Stimulated activated CD8-positive, alpha-beta memory T cell treated with anti-CD3 and anti-CD28 coated beads, Interleukin-4, amount 100 ng/mL, for 1 hour (primary cell): ENCODE measurements at places on chromosomes 4 and X.

DNA sequence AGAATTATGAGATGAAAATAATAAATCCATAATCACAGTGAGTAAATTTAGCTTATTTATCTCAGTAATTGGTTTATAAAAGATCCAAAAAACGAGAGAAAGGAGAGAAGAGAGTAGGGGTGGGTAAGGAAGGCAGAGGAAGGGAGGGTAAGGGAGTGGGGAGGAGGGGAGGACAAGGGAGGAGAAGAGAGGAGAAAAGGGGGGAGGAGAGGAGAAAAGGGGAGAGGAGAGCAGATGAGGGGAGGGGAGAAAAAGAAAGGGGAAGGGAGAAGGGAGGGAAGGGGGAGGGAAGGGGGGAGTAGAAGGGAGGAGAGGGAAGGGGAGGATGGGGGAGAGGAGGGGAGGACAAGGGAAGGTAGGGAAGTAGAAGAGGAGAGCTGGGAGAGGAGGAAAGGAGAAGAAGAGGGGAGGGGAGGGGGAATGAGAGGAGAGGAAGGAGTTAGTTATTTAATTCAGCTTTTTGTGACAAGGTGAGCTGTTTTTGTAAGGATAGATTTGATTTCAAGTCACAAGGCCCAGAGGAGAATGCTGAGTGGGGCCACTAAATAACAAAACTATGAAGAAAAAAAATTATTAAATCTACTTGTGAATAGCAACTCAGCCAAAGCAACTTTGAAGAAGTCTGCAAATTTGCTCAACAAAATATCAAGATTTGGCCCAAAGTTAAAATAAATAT is 454.3 kb downstream of the ARAP2 start:
- no peak for DNase-seq

GRCh38 chr4:146439999-146440398 is 81.7 kb downstream of the SLC10A7 start:
- DNase-seq: no peak

DNA sequence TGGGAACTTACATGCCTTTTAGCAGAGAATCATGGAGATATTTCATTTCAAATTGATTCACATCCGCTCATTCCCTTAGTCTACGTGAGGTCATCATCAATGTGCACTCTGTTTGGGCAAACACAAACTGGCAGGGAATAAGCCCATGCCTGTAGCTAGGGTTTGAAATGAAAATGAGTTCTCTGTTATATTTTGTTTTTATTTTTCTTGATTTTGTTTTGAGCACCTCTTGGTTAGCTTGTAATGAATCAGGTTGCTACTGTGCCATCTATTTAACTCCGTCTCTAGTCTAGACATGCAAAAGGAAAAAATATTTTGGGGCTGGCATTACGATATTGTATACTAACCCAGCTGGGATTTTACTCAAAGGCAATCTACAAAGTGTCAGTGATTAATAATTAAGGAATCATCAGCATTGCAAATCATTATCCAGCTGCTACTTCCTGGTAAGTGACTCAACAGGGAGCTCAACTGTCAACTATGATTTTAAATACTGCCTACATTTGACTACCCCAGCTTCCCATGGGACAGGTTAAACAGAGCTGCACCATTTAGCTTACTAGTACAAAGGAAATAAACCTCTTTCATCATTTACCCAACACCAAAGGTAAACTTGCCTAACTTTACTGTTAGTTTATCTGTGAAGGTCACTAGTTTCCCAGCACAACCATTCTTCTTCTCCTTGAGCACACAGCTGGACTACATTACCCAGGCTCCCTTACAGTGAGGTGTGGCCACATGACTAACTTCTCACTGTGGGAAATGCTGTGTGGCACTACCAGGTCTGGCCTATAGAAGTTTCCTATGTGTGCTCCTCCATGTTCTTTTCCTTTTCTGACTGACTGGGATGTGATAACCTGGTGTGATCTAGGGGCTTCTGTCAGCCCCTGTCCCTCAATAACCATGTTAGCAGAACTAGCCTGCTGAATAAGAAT is 21.2 kb upstream of the TRPC5OS start:
- DNase-seq: no peak

GRCh38 chrX:20144491-20144890 is 2.9 kb upstream of the EIF1AX start:
- no peak for DNase-seq

DNA sequence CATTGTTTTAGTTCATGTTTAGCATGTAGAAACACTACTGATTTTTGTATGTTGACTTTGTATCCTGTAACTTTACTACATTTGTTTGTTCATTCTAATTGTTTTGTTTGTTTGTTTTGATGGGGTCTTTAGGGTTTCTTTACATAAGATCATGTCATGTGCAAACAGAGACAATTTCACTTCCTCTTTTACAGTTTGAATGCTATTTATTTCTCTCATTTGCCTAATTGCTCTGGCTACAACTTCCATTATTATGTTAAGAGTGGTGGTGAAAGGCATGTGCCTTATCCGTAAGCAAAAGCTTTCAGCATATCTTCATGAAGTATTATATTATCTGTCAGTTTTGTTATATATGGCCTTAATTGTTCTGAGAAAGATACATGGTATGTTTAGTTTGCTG is 571.1 kb downstream of the PCDH7 start:
- no peak for DNase-seq

- DNase-seq: no peak
These were observed 131.2 kb upstream of the STX18 start for GRCh38 chr4:4673070-4673469.

- DNase-seq: no peak
These were observed 178.9 kb downstream of the RAPGEF2 start for GRCh38 chr4:159281771-159282170.

DNA sequence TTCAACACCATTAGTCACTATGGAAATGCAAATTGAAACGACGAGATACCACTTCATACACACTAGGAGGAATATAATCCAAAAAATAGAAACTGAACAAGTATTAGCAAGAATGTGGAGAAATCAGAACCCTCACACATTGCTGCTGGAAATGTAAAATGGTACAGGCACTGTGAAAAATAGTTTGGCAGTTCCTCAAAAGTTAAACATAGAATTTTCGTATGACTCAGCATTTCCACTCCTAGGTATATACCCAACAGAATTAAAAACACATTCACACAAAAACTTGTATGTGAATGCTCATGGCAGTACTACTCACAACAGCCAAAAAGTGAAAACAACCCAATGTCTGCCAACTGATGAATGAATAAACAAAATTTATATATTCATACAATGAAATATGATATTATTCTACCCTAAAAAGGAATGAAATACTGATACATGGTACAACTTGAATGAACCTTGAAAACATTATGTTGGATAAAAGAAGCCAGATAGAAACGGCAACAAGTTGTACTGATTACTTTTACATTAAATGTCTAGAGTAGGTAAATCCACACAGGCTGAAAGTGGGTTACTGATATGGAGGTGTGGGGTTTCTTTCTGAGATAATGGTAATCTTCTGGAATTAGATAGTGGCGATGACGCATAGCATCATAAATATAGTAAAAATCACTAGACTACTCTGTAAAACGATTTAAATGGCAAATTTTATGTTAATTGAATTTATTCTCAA is 22.3 kb downstream of the TEC start:
- DNase-seq: no peak

GRCh38 chr4:89114100-89114499 is 2.8 kb downstream of the TIGD2 start:
- DNase-seq: no peak

GRCh38 chr4:186666252-186666651 is 57.4 kb downstream of the FAT1 start:
- no peak for DNase-seq

DNA sequence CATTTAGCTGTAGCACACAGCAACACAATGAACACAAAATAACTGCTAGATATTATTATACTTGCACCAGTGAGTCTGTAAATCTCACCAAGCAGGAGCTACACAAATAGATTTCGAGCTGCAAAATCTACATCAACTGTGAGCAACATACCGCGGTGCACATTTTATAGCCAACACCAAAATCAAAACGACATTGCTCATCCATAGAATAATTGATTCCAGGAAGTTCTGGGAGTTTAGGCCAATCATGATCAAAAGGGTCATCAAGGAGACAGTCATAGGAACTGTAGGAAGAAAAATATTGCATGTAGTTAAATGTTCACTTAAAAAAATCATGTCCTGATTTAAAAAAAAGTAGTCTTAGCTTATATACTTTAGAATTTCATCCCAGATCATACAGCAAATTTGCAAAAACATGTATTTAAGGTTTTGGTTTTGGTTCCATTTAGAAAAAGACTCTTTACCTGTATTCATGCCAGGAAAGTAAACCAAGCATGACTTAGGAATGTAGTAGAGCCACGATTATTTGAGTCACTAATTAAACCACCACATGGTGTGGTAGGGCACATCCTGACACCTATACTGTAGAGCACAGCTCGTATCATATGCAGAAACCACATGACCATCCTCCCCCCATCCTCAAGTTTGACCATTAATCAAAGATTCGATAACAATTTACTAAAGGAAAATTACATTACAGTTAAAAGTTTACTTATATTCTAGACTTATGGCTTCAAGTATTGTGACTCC is 250.4 kb downstream of the ADAMTS3 start:
- no peak for DNase-seq
